Epithelial cell of prostate (primary cell): ENCODE measurements at places on chromosomes 1 and 21.

- DNase-seq: no peak
Measured at GRCh38 chr1:94384485-94385265, 33.5 kb upstream of the ABCD3 start.

DNA sequence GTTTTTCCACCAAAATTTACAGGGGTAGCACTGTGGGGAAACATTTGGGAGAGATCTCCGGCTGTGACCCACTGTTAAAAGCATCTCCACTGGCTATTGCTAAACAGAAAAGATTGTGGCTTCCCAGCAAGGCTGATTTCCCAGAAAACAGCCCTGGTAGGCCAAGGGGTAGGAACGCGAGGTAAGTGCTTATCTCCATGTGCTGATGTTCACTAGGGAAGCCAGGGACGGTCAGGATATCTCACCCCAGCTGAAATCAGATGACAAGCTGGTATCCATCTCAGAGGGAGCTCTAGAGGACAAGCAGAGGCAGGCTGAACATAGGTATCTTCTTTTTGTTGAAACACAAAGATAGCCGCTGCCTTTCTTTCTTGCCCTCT lies 63.6 kb downstream of the MIS18A start:
- no peak for DNase-seq

DNA sequence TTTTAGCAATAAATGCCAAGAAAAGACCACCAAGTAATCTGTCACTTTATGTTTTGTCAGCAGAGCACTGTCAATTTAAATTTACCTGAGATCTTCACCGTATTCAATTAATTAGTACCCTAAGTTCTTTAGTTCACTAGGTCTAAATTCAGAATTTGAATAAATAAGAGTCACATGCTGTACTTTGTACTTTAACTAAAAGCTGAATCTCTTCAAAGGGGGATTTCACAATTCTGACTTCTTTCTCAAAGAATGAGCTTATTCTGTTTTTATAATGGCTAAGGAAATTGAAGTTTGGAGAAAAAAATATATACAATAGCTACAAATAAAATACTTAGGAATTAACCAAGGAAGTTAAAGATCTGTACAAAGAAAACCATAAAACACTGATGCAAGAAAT lies 2.1 kb upstream of the GNG5 start:
- no peak for DNase-seq

- DNase-seq: no peak
Measured at GRCh38 chr1:47590523-47591225, 152.8 kb downstream of the FOXD2 start.

GRCh38 chr1:151715726-151716404 lies 738 bp downstream of the CELF3 start:
- DNase-seq: no peak

DNA sequence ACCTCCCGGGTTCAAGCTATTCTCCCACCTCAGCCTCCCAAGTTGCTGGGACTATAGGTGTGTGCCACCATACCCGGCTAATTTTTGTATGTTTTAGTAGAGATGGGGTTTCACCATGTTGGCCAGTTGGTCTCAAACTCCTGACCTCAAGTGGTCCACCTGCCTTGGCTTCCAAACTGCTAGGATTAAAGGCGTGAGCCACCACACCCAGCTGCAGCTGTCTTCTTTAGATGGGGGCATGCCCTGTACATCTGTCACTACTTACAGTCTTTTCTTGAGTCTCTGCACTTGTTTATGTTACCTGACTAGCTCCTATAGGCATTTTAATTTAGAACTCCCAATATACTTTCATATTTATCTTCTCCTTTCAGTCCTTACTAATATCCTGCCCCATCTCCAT lies 64.2 kb downstream of the SELENOF start:
- no peak for DNase-seq

DNA sequence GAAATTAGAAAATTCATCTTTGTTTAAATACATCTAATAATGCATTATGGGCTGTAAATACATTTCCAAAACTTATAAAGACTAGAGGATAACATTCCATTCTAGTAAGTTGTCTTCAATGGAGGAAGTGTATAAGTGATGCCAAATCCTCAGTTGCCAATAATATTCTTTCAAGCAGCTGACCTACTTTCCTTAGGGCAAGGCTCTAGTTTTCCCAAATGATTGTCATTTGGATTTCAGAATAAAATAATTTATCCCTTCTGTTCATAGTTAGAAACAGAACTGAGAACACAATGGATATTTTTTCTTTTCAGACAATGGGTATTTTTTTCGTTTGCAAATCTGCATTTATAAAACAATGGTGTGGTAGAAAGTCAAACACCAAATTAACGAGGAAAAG lies 354.9 kb upstream of the ADAMTS5 start:
- DNase-seq: no peak

DNA sequence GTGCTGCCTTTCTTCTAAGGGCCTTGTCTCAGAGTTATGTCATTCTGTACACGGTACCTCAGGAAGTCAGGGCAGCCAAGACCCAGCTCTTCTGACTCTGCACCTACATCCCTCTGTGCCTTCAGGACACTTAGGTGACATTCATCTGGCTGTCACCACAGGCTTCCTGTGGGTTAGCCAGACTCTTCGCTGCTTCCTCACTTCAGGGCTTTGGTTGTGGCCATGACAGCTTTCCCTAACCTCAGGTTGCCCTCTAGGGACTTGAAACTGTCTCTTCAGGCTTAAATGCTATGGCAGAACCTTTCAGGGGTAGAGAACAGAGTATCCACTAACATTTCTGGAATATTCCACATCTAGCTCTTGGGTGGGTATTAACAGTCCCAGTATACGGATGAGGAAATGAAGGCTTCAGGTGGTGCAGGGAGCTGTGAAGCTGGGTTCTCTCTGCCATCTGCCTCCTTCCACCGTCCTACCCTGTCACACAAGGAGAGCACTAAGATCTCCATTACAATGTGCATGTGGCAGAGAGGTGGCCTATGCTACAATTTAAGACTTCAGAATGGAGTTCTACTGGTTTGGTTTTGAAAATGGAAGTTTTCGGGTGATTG lies 9.9 kb downstream of the TSSK3 start:
- DNase-seq: no peak

GRCh38 chr1:163168053-163168452 lies 34.7 kb downstream of the RGS5 start:
- DNase-seq: peak; percentile 52

- no peak for DNase-seq
Measured at GRCh38 chr1:201898992-201899391, 10.3 kb downstream of the SHISA4 start.

DNA sequence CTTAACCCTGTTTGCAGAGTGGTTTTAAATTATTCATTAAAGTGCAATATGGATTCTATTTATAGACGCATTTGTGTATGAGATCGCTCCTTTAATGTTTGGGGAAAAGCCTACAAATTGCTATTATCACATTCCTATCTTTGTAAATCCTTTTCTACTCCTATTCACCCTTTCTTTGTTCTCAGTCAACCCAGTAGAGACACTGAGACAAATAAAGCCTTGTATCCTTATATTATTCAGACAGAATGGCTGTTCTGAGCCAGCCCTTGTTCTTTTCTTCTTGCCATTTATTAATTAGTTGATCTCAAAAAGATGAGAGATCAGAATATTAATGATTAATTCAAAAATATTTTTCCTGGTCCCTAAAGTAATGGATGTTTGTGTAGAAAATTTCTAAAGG lies 8.4 kb downstream of the PCBP3 start:
- DNase-seq: no peak

DNA sequence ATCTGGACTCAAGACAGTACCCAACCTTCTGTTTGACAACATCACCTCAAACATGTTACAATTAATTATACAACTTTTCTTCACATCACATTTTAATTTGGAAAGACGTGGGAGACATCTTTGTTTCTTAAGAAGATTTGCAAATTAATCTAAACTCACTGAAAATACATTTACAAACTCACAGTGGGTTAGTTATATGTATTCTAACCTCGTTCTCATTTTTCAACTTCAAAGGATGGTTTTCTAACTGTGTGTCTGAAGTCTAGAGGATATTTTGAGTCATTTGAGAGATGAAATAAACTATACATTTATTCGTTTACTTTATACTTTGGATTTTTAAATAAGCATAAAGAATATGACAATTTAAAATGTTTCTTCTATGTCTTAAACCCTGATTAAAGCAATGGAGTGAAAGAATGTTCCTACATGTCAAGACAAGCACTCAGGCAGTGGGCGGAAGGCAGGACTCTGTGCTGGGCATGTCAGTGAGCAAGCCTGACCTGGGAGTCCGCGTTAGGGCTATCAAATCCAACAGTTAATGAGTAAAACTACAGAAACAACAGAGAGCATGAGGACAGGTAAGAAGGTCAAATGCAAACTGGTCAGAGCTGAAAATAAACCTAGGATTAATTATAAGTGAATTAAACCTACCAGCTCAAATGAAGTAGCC lies 76.5 kb upstream of the CTTNBP2NL start:
- DNase-seq: peak; percentile 40

GRCh38 chr1:71533950-71534349 lies 453.1 kb upstream of the ZRANB2 start:
- no peak for DNase-seq

- DNase-seq: no peak
Measured at GRCh38 chr1:206482611-206483010, 12.3 kb downstream of the IKBKE start.

GRCh38 chr1:117970252-117970651 lies 40.7 kb downstream of the WDR3 start:
- DNase-seq: no peak

DNA sequence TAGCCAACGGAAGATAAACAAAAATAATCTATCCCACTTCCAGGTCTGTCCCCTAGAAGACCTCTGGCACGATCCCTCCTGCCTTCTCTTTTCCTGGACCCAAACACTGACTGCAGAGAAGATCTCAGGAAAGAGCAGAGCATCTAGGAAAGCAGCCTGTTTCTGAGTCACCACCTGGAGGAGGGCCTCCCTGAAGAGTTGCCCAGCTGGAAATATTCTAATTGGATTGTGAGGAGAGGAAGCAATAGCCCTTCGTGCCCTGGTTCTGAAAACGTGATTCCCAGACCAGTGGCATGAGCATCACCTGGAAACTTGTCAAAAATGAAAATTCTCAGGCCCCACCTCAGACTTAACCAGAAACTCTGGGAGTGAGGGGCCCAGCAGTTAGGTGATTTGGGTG lies 411.1 kb downstream of the SETD4 start:
- DNase-seq: no peak

DNA sequence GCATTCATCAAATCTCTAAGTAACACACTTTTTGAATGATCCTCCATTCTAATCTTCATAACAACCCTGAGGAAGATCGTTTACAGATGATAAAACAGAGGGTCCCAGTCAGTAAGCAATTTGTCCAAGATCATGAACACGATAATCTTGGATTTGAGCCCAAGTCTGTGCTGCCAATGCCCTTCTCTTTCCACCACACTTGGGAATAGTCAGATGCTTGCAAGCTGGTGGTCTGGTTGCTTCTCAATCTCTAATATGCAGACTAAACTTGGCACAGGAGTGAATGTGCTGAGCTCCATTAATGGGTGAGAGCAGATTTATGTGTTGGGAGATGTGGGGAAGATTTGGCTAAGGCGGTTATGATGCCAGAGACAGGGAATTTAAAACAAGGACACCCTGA lies 430.6 kb upstream of the DAB1 start:
- DNase-seq: no peak

GRCh38 chr1:53590104-53590503 lies 130.9 kb downstream of the DMRTB1 start:
- DNase-seq: no peak

DNA sequence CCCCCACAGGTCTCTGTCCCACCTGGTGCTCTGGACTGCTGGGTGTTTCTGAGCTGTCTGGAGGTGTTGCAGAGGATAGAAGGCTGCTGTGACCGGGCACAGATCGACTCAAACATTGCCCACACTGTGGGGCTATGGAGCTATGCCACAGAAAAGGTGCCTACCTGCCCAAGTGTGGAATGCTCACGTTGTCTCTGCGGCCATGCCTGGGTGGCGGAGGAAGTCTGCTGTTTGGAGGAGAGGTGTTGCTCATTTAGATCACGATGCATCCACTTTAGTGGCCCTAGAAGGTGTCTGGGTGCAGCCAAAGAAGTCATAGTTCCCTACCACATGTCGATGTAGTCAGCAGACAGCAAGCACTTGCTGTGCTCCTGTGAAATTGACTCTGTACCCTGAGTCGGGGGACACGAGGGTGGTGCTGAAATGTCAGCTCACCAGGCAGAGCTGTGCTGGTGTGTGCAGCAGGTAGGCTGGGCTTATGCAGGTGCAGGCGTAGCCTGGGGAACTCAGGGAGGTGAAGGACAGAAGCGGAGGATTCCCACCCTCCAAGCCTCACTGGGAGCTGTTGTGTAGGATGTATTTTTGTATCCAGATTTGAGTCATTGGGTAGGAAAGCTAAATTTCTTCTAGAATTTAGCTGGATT lies 32.8 kb upstream of the PWP2 start:
- DNase-seq: no peak

DNA sequence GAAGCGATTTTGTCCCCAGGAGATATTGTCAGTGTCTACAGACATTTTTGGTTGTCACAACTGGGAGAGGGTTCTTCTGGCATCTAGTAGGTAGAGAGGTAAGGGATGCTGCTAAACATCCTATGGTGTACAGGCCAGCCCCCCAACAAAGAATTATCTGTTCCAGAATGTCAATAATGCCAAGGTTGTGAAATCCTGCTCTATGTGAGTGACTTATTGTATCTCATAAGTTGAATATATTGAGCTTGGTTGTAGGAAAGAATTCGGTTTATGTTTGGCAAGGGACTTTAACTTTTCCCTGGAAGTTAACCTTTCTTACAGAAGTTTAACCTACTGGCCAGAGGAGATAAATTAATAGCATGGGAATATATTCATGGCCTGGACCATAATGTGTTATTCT lies 52.6 kb upstream of the ANGPTL1 start:
- DNase-seq: no peak

DNA sequence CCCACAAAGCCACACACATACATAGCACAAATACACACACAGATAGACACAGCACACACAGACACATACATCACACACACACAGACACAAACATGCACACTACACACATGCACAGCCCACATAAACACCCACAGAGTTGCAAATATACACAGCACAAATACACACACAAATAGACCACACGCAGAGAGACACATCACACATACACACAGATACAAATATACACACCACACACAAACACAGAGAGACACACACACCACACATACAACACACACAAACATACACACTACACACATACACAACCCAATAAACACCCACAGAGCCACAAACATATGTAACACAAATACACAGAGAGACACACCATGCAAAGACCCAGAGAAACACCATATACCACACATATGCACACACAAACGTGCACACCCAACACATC lies 154.9 kb downstream of the GLUL start:
- no peak for DNase-seq

GRCh38 chr1:205604825-205605505 lies 26.8 kb downstream of the ELK4 start:
- DNase-seq: no peak

- no peak for DNase-seq
Measured at GRCh38 chr1:183824291-183824690, 19.4 kb downstream of the RGL1 start.
